Activated CD4-positive, alpha-beta T cell treated with anti-CD3 and anti-CD28 coated beads for 48 hours (primary cell): ENCODE measurements at places on chromosomes 5 and 9.
A peak's percentile ranks its signal among the peaks of the same experiment; 100 is the strongest.

- peak; percentile 49 for DNase-seq
These were observed 36.9 kb downstream of the ANKRD33B start for GRCh38 chr5:10600626-10601245.

GRCh38 chr5:98614341-98614740, 159.1 kb upstream of the RGMB start:
- no peak for DNase-seq

- no peak for DNase-seq
These were observed 11.4 kb downstream of the LAMC3 start for GRCh38 chr9:131020388-131020787.

DNA sequence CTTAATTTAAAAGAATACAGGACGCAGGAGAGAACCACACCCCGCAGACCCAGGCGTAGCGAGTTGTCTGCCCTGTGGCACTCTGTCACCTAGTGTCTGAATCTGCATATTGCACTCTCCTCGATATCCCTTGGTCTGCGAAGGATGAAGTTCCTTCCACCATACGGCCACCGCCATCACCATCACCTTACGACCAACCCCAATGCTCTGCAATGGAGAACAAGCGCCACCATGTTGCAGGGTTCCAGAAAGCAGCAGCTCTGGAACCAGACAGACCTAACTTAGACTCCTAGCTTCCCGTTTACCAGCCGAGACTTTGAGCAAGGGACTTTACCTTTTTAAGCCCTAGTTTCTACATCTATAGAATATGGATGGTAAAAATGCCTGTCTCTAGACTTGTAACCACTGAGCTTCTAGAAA, 77.4 kb upstream of the DMRT1 start:
- peak; percentile 53 for DNase-seq

DNA sequence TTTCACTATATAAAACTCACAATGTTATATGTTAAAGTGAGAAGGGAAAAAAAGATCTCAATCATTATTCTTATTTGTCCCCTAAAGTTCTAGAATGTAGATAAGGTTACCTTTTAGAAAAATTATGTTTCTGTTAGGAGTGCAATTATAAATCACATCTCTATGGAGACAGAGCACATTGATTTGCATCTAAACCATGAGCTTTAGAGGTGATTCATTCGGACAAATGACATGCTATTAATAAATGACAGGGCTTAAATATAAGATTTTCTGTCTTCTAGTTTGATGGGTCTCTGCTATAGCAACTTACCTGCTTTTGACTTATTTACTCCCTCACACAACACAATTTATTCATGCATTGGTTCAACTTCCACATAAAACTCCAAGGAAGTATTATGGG, 39.8 kb downstream of the RASEF start:
- DNase-seq, result no peak

GRCh38 chr5:140978260-140978659, 12.0 kb downstream of the PCDHAC2 start:
- no peak for DNase-seq

DNA sequence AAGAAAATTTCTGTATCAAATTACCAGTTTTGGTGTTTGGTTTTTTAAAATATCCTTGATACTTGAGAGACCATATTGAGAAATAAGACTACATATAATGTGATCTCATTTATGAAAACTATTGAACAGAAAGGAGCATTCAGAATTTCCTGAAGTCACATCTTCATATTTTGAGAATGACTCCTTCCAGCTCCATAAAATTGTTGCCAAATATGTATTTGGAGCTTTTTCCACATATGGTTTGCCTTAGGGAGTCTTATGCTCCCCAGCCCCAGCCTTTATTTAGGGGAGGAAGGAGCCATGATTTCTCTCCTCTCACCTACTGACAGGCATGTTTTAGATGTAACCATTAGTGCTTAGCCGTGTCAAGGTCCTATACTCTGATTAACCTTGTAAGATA, 51.1 kb downstream of the GCNT1 start:
- DNase-seq, result no peak

GRCh38 chr5:92734211-92734940, 846.6 kb downstream of the NR2F1-AS1 start:
- no peak for DNase-seq

DNA sequence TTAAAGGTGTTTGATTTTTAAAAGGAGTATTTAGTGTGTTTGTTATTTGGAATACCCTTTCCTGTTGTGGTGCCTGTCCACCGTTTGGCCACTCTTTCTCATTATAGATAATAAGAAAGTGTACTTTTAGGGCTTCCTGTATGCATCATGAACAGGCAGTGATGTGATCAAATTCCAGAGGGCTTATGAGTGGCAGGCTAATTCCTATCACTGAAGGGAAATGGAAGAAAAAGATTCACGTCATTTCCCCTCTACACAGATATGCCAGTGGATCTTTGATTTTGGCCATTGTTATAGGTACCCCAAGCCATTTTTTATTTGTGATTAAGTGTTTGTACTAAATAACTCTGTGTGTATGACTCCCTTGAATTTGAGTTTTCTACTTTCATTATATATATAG, 37.1 kb downstream of the RPS6 start:
- no peak for DNase-seq

DNA sequence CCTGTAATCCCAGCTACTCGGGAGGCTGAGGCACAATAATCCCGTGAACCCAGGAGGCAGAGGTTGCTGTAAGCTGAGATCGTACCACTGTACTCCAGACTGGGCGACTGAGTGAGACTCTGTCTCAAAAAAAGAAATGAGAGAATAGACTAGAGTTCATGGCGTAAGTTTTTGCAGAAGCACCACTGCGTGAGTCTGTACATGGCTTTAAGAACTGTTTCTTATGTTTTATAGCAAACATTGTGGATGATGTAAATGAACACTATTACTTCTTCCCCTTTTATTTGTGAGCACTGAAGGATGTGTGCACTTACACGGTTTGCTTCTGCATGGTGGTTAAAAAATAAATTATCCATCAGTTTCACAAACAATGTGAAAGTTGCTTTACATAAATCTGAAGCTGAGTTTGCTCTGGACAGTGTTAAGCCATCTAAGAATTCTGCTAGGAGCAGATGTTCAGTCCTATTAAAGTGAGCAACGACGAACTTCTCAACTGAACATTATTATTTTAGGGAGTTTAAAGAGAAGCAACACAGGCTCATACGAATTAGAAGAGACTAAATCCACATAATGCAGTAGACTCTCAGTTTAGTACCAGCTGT, 52.5 kb downstream of the ZFAND5 start:
- no peak for DNase-seq

DNA sequence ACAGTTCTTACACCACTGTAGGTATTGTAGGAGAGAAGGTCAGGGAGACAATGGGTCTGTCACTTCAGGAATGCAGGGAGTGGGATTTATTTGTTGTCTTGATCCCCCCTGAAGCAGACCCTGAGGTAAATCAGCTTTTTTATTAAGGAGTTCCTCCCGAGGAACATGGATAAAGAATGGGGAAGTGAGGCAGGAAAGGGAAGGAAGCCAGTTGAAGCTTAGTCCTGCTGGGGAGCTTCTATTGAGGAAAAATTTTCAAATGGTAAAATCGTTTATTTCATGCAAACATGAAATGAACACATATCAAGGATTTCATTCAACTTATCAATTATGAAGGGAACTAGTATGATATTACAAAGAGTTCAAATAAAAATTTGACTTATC, 318.6 kb upstream of the PIK3R1 start:
- no peak for DNase-seq
